ENCODE measurements at places on chromosomes 5 and 9.

GRCh38 chr5:135208555-135208902 is 174.5 kb upstream of the PITX1 start:
- no peak for DNase-seq

DNA sequence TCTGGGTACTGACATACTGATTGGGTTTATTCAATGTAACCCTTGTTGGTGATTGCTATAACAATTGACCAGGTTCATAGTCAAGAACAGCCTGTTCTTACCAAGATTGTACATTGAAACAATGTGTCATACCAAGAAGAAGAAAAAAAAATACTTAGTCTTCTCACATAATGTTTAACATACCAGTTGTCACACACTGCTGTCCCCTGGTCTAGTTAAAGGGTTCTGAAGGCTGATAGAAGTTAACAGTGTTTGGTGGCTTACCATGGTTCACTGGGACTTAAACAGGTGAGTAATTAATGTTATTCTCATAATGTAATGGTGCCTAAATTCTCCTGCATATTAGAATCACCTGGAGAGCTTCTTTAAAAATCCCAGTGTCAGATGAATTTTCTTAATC is 18.5 kb upstream of the CDC42SE2 start:
- no peak for DNase-seq

- peak; percentile 89 for DNase-seq
Observed at GRCh38 chr5:177447611-177448243, 1.1 kb downstream of the PRR7 start.

GRCh38 chr9:37740631-37741328 is 12.8 kb upstream of the TRMT10B start:
- DNase-seq = no peak

DNA sequence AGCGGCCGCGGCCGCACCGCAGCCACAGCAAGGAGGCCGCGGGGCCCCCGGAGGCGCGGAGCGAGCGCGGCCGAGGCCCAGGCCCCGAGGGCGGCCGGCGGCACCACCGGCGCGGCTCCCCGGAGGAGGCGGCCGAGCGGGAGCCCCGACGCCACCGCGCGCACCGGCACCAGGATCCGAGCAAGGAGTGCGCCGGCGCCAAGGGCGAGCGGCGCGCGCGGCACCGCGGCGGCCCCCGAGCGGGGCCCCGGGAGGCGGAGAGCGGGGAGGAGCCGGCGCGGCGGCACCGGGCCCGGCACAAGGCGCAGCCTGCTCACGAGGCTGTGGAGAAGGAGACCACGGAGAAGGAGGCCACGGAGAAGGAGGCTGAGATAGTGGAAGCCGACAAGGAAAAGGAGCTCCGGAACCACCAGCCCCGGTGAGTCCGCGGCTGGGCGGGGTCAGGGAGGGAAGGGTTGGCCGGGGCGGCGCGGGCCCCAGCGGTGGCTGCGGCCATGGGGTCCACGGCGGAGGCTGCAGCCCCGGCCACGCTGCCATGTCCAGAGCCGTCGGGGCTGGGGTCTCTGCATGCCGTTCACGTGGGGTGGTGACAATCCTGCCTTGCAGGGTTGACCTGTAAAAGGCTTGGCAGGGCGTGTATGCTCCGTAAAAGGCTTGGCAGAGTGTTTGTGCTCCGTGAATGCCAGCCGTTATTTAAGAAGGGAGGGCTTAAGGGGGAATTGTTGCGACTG is 146.0 kb downstream of the CACNA1B start:
- no peak for DNase-seq

GRCh38 chr5:105659396-105659795 is 2011.3 kb downstream of the EFNA5 start:
- no peak for DNase-seq

DNA sequence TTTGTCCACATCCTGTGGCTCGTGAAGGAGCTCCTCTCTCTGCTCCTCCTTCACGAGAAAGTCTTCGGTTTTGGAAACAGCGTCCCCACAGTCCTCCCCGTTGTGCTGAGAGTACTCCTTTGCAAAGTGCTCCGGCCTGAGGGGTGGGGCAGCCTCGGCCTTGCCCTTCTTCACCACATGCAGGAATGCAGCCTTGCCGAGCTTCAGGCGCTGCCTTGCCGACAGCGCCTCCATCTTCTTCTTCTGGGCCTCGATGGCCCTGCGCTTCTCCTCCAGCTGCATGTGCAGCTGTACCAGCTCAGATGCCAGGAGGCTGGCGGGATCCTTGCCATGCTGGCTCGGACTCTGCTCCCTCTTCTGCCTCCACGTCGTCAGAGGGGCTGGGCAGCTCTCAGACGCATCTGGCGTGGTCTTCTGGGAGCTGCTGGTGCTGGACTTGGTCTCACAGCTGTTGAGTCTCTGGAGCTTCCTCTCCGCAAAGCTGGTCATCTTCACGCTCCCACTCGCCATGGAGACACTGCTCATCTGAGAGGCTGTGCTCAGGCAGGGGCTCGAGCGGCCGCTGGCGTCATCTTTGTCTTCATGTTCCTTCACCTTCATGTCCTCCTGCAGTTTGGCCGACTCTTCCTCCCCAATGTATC is 85.5 kb downstream of the CAMSAP1 start:
- no peak for DNase-seq

DNA sequence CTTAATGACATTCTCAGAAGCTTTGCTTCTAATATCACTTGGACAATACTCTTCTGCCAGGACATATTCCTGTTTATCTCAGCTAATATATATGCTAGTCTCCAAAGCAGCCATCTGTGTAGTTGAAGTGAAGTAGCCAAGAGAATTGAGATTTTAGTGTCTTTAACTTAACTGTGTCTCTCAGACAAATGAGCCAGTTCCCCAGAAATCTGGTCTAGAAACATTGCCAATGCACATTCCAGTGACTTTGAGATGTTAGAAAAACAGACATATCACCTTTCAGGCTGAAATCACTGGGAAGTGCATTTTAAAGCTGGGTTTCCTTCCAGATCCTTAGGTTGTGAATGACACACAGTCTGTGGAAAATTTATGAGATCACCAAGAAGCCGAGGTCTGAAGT is 114.6 kb downstream of the MTX3 start:
- DNase-seq = no peak

- no peak for DNase-seq
Observed at GRCh38 chr9:3359048-3359692, 166.6 kb downstream of the RFX3 start.

- peak; percentile 8 for DNase-seq
Observed at GRCh38 chr5:129459777-129460671, at the start of gene ADAMTS19. Gene ADAMTS19, plus strand, starts transcription at chr5:129460298. Its CDS starts 94 bp downstream, at chr5:129460392.

DNA sequence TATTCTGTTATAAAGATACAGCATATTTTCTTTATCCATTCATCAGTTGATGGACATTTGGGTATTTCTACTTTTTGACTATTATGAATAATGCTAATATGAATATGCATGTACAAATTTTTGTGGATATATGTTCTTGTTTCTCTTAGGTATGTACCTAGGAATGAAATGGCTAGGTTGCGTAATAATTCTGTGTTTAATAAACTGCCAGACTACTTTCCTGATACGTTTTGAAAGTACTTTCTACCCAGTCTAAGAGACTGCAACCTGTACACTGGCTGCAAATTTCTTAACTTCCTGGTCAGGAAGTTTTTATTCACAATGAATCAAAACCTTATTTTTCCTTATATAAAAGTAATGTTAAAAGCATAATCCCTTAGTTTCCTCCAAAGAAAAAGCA is 93.9 kb upstream of the STARD4 start:
- no peak for DNase-seq

GRCh38 chr5:82560561-82560960 is 282.4 kb upstream of the RPS23 start:
- DNase-seq = no peak

All from midbrain (tissue), 1 donor.